ENCODE measurements at places on chromosomes 6 and 20.

DNA sequence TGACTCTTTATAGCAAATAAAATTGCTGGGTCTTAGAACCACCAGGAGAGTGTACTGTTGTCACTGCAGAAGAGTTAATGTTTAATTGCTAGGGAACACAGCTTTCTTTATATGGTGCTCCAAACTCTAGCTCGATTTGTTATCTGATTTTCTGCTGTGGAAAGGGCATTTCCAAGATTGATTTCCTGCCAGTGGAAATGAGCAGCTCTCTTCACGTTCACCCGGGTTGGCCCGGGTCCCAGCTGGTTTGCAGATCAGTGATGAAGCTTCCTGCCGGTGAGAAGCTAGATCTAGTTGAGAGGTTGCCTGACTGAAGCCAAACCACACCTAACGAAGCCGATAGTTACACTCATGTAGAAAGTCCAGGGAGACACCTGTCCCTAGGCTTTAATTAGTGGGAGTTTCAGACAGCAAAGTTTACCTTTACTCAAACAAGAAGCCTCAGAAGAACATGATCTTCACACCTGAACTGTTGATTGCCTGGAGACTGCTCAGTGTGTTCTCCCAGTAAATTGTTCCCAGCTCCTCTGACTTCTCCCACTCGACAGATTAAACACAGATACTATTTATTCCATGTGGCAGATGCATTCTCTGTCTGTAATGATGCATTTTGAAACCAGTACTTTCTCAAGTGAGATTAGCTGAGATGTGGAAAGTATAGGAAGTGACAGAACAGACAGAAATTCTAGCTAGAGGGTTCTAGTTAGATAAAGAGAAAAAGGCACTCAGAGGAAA lies 27.8 kb downstream of the PAQR8 start:
- DNase-seq, result no peak

GRCh38 chr6:157756708-157757429 lies 66.2 kb upstream of the SNX9 start:
- peak; percentile 82 for DNase-seq

- no peak for DNase-seq
Measured at GRCh38 chr20:44021900-44022299, 107.2 kb downstream of the TOX2 start.

- no peak for DNase-seq
Measured at GRCh38 chr6:167472148-167472547, 147.3 kb downstream of the TTLL2 start.

GRCh38 chr20:63567136-63567385 lies 7.0 kb downstream of the HELZ2 start:
- no peak for DNase-seq

DNA sequence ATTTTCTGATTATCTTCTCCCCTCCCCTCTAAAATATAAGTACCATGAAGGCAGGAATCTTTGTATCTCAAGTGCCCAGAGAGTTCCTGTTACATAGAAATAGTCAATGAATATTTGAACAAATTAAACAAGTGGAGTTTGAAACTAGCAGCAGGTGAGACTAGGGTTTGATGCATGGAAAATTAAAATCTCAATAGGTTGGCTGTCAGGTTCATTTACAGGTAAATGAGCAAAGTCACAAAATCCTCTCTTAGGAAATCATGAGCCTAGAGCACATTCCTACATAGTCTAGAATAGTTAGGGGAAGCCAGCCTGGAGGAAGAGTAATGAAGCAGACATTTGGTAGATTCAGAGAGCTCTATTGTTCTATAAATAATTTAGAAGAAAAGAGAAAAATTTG lies 140.4 kb downstream of the HS3ST5 start:
- DNase-seq, result no peak

GRCh38 chr6:21438986-21439352 lies 154.6 kb upstream of the SOX4 start:
- no peak for DNase-seq

DNA sequence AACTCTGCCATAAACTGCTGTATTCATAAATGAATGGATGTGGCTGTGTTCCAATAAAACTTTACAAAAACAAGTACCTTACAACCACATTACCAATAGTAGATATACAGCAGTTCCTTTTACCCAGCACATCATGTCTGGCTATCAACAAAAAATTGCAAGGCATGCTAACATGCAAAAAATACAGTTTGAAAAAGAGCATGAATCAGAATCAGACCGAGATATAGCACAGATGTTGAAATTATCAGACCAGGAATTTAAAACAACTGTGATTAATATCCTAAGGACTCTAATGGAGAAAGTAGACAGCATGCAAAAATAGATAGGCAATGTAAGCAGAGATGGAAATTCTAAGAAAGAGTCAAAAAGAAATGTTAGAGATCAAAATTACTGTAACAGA lies 8.4 kb upstream of the NUS1 start:
- DNase-seq, result no peak

DNA sequence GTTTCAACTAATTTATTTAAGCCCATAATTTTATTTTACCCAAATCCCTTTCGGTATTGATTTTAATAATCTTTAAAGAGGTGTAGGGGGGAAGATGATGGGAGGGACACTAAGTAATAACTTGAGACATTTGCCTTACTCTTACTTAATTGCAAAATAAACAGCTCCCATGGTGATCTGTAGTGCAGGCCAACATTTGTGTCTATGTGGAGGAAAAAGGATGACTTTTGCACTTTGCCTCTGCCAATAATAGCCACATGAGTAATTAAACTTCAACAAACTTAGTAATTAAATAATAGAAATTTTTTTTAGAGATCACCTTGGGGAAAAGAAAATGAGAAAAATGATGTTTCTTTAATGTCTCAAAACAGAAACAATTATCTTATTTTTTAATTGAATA lies 29.9 kb upstream of the CD2AP start:
- DNase-seq, result no peak

DNA sequence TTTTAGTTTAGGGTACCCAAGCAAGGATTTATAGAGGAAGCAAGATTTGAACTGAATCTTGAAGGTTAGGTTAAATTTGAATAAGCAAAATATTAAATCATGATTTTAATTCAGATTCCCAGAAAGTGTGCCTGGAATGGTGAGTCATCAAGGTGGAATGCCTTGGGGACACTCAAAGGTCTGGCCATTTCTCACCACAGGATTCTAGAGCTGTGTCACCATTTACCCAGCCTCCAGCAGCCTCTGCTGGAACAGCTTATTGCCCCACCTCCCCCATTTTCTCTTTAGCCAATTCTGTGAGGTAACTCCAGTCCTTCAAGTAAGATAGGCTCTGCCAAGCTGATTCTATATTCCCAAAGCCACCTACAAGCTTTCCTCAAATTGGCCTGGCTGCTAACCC lies 181.4 kb downstream of the SIM1 start:
- DNase-seq, result peak; percentile 64

- no peak for DNase-seq
Measured at GRCh38 chr6:131652472-131652871, 15.4 kb downstream of the ENPP3 start.

- DNase-seq, result no peak
Measured at GRCh38 chr6:169370666-169371343, 117.2 kb upstream of the THBS2 start.

- peak; percentile 19 for DNase-seq
Measured at GRCh38 chr6:52363228-52363867, 1.4 kb downstream of the PAQR8 start.

GRCh38 chr20:2871661-2872458 lies 1.4 kb upstream of the PTPRA start:
- DNase-seq, result no peak

DNA sequence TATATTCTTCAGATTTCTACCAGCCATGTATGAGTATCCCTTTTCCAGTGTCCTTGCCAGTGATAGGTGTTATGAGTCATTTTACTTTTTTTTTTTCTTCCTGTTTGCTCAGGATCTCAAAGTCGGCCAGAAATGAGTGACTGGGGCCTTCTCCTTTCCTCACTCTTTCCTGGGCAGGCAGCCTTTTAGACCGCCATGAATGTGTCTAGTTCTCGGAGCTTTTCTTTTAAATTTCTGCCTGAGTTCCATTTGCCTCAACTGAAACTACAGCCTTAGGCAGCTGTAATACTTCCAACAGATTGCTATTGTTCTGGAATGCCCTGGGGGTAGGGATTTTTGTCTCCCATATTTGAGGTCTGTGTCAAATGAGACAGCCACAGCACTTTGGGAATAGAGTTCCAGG lies 83.7 kb downstream of the STXBP5 start:
- DNase-seq, result peak; percentile 8

DNA sequence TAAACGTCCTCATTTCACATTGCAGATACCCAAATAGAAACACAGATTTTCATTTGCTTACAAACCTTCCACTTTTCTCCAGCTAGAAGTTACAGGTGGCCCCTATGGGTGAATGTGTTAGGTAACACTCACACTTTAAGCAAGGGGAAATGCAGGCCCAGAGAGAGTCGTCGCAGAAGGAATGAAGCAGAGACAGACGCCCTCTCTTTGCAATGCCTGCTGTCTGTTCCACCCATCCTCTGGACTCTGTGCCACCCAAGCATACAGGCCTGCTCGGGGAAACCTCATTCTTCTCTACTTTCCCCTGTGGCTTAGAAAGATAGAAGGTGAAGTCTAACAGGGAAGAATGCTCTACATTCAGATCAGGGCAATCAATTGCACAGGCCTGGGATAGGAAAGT lies 57.2 kb downstream of the LRFN2 start:
- DNase-seq, result no peak

DNA sequence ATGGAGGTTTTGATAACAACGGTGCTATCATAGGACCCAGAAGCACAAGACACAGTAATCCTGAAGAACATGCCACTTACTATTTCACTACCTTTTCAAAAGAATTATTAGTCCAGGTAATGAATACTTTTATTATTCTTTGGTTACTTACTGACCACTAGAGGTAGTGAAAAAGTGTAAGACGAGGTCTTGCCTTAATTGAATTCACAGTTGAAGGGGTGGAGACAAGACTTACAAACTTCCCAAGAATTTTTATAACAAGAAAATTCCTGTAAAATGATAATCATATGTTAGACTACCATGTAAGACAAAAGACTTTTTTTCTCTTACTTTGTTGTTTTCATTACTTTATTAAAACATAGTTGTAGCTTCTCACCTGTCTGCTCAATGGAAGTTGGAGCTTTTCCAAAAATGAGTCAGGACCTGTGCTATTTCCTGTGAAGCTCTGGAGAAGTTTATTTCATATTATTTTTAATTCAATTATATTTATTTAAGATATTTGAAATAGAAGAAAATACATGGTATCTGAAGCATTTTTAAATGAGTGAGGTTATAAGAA lies 52.4 kb downstream of the DOP1A start:
- DNase-seq, result no peak

- peak; percentile 59 for DNase-seq
Measured at GRCh38 chr6:44738601-44739146, 351.2 kb downstream of the CDC5L start.

DNA sequence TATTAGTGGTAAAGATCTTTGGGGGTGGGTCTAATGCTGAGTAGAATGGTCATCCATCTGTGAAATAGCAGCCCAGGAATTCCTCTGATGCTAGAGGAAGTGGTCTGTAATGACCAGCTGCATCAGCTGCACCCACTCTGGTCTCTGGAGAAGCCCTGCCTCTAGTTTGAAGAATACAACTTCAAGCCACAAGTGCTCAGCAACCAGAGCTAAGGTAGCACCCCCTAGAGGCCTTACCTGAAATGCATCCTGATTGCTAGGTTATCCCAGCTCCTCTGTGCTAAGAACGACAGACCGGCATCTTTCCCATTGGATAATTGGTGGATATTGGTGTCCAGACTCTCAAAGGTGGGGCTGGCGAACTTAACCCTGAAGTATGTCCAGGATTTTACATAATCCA lies 58.2 kb downstream of the DNAH8 start:
- no peak for DNase-seq

DNA sequence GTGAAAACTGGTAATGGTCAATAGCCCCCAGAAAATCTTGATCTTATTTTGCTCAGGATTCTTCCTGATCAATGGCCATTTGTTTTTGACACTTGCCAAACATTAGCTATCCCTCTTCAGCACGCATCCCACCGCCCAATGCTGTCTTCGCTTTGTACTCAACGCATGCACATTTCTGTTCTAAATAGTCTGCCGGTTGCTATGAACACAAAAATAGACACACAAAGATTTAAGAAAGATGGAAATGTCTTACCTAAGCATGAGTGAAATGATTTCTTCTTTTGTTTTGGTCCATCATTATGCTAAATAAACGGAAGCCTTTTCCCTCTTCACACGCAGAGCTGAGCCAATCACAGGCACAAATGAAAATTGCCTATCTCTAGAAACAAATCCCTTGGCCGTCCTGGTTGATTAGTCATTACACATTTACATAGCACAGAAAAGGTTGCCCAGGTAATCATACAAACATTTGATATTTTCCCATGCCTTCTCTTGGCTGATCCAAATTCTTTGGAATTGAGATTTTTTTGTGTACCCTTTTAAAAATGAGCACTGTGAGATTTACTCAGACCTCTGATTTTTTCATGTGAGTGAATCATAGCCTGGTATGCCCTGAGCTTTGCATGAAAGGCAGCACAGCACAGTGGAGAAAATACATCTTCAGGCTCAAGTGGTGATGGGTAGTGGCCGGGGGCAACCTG lies 70.5 kb upstream of the FAM184A start:
- no peak for DNase-seq

GRCh38 chr6:88359530-88360202 lies 193.5 kb upstream of the CNR1 start:
- no peak for DNase-seq

GRCh38 chr6:3218266-3218665 lies 9.2 kb downstream of the TUBB2B start:
- no peak for DNase-seq

DNA sequence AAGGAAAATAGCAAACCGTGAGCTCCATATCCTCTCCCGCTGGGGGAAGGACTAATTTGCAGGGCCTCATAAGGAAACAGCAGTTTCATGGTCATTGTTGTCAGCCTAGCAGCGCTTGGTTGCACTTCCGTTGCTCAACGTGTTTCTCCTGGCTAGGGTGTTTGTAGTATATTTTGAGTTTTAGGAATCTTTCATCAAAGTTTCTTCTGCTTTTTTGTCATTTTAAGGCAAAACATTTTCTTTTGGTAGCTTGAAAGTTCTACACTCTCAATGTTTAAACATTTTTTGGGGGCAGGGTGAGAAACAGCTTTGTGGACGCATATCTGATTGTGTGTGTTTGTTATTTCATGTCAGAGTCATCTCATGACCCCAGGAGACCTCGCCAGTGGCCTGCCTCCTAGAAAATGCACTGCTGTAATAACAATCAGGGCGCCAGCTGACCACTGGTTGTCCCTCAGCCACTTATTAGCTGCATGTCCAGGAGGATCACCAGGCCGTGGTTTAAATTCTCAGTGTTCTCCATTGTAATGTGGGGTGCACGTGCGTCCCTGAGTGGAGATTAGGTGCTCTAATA lies 20.6 kb downstream of the JARID2 start:
- no peak for DNase-seq

GRCh38 chr20:58518896-58519593 lies 3.8 kb upstream of the APCDD1L start:
- DNase-seq, result no peak

- DNase-seq, result no peak
Measured at GRCh38 chr6:17233531-17233930, 47.6 kb upstream of the RBM24 start.

Measured in AG08396 (cell line).